ENCODE measurements at places on chromosomes 7 and 10.
A peak's percentile ranks its signal among the peaks of the same experiment; 100 is the strongest.

DNA sequence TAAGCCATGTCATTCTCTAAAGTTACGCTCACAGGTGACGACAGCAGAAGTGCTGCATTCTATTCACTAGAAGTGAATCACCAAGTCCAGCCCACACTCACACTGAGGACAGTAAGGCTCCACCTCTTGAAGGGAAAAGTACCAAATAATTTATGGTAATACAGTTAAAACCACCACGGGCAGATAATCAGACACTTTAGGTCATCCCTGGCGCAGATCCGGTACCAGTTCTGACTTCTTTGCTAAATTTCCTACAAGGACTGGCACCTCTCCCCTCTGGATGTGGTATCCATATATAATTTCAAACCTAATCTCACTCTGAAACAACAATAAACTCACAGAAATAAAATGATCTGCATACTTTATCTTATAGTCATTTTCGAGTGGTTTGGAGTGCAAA lies 954.7 kb upstream of the GHITM start:
- no peak for DNase-seq

GRCh38 chr7:108503112-108504026 lies 22.6 kb downstream of the PNPLA8 start:
- peak; percentile 17 for DNase-seq

DNA sequence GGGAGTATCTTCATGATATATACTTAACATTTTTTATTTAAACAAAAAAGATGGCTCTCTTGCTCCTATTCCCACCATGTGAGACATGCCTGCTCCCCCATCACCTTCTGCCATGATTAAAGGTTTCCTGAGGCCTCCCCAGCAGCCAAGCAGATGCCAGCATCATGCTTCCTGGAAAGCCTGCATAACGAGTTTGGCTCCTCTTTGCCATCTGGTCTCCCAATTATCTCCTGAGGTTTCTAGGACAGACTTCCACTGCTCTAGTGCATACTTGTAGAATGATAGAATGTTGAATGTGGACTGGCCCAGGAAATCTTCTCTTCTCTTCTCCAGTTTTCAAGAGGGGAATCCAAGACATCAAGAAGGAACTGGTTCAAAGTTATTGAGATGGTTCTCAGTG lies 45.9 kb upstream of the ELAPOR2 start:
- DNase-seq = no peak

DNA sequence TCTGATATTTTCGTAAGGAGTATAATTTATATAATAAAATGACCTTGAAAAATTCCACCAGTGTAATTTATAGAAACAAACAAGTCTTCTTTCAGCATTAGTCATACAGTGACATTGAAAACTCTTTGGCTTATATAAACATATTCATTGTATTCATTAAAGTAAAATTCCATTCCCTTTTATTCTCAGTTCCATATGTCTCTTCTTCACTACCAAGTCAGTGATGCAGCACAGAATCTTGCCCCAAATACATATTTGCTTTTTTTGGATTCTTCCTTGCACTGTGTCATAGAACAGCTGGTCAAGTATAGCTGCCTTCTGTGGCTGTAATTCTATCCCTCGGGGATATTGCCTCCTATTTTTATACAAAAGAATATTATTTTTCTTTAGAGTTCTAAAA lies 884.5 kb upstream of the POT1 start:
- no peak for DNase-seq

DNA sequence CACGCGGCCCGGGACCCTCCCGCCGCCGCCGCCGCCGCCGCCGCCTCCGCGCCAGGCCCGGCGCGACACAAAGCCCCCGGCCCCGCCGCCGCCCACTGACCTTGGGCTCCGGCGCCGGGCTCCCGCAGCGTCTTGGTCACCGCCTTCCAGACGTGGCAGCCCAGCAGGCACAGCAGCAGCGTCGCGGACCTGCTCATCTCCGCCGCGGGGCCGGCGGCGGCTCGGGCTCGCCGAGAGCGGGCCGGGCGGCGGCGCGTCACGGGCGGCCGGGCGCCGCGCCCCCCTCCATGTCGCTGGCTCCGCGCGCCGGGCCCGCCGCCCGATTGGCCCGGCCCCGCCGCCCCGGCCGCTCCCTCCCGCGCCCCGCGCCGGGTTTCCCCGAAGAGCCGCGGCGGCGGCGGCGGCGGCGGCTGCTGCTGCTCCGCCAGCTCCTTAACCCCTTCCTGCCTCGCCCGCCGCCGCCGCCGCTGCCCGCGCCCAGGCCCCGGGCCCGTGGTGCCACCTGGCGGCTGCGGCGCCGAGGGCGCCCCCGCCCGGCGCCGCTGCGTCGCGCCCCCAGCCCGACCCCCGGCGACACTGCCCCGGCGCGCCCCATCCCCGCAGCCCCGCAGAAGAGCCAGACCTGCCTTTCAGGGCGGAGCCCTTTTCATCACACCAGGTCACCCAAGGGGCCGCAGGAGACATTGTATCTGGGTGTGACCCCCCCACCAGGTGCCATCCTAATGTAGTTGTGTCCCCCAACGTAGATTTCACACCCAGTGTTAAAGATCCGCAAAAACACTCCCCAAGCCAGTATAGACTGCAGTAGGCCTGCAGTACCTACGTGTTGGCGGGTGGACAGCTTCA lies at the start of gene FAM171A1:
Gene FAM171A1 (minus strand): TSS at position 434 of the 846 bp plus-strand sequence. CDS start 237 bp downstream, at position 197.
- DNase-seq = peak; percentile 4

DNA sequence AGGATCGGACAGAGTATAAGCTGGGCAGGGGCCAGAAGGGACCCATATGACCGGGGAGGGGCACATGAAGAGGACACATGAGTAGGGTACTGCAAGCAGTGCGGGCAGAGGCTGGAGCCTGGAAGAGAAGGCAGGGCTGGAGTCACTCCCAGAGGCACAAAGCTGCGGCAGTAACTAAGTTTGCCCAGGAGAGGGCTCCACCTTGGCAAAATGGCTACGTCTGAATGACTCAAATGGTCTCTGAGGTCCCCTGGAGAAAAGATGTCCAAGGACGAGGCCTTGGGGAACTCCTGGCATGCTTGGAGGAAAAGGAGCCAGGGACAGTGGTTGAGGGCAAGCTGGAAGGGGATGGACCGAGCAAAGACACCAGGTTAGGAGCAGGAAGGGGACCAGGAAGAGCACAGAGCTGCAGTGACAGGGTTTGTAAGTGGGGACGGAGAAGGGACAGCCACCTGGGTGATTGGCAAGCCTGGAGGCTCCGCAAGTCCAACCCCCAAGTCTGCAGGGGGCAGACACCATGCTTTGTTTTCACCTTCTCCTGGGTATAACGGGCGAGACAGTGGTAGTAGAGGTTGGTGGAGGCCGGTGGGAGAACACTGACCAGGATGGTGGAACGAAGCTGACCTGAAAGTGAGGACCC lies 43.1 kb upstream of the LBX1 start:
- DNase-seq = peak; percentile 32

- no peak for DNase-seq
These were observed 79.5 kb upstream of the LEP start for GRCh38 chr7:128161466-128162125.

DNA sequence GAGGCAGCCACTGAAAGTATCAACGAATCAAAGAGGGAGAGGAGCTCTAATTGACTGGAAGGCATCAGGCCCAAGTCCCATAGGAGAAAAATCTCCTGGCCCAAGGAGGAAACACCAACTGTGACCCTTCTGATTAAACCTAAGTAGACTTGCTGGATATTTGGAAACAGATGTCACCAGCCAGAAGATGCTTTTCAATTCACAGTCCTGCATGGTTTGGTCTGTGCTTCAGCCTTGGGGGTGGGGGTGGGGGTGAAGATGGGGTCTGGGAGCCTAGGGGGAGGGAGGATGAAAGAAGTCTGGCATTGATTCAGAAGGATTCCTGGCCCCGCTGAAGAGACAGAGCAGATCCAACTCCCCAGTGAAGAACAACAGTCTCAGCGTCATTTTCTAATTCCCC lies 623.7 kb downstream of the PARD3 start:
- no peak for DNase-seq

GRCh38 chr10:123583639-123584418 lies 82.3 kb upstream of the GPR26 start:
- DNase-seq = peak; percentile 42

DNA sequence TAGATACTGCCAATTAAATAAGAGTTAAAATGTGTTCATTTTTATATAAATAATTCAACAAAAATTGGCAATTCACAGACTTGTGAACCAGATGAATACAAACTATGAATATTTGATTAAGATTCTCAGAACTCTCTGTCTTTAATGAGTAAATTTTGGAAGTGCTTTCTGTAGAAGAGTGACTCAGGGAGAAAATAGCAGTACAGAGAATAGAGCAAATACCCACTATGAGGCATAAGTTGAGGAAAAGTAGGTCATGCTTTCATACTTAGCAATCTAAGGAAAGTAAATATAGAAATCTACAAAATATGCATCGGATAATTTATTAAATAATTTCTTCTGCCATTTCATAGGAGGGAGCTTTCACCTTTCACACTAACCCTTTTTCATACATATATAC lies 117.7 kb upstream of the TMEM106B start:
- DNase-seq = no peak
